ENCODE measurements at places on chromosomes 4 and X. TPM values are rescaled to one million over a fixed set of nuclear protein-coding genes. Genes with fewer than 3 reads are reported as not detected.

The ITM2A gene
- total RNA-seq = 106 TPM

The CXCR3 gene
- total RNA-seq = 0.82 TPM

The AMTN gene
- not detected for total RNA-seq

The TMEM164 gene
- 35.2 TPM for total RNA-seq

The UTP3 gene
- 17.6 TPM for total RNA-seq

The CMC4 gene
- 19.4 TPM for total RNA-seq

The BBS12 gene
- 8.9 TPM for total RNA-seq

The SRPX gene
- 101 TPM for total RNA-seq

The MYL5 gene
- 5.4 TPM for total RNA-seq

The PARM1 gene
- total RNA-seq = 91.8 TPM

The S100G gene
- total RNA-seq = not detected

The NUDT9 gene
- 30.2 TPM for total RNA-seq

The CABS1 gene
- total RNA-seq = not detected

The GCNA gene
- total RNA-seq = 1.3 TPM
